Stimulated activated CD8-positive, alpha-beta memory T cell treated with anti-CD3 and anti-CD28 coated beads, Interleukin-15, amount 100 ng/mL, for 1 hour (primary cell): ENCODE measurements at places on chromosomes 12 and 14.

- no peak for DNase-seq
These were observed 145.6 kb upstream of the SLC38A2 start for GRCh38 chr12:46518169-46518568.

- no peak for DNase-seq
These were observed 4.3 kb upstream of the MMP19 start for GRCh38 chr12:55847033-55847432.

GRCh38 chr12:85993746-85994145 lies 119.7 kb downstream of the NTS start:
- DNase-seq = no peak

GRCh38 chr12:57735952-57736740 lies 2.4 kb downstream of the AGAP2 start:
- DNase-seq = no peak

GRCh38 chr12:11723993-11724392 lies 74.5 kb downstream of the ETV6 start:
- DNase-seq = no peak

- no peak for DNase-seq
These were observed 3.4 kb downstream of the JAG2 start for GRCh38 chr14:105165134-105165704.

DNA sequence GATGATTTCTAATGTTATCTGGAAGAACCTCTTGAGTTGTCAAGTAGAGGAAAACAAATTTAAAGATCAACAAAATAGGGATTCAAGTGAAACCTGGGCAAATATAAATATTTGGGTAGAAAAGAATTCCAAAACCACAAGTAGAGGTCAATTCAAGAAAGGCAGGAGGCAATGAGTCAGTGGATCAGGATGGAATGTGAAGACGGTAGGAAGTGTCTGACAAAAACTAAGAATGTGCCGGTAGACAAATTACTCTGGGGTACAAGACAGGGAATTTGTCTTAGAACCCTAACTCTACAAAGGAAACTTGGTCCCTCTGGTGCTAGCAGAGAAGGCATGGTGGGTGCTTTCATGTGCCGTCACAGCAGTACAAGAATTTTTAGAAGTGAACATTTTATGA lies 13.6 kb downstream of the ABCD2 start:
- no peak for DNase-seq
